ENCODE measurements at places on chromosomes 11 and 22. TPM values are rescaled to one million over a fixed set of nuclear protein-coding genes. Genes with fewer than 3 reads are reported as not detected.

PNPLA3 gene
- total RNA-seq = not detected

PATE4 gene
- not detected for total RNA-seq

DNA sequence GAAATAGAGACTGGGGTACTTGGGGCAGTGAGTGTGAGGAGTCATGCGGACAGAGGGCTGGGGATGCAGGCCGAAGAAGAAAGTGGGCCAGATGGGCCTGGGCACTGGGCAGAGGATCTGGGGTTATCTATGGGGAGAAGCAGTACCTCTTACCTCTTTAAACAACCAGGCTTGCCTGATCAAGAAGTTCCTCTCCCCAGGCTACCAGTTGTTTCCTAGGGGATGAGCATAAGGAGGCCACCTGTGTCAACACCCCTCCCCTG lies 98.4 kb upstream of the PITPNB start:
- no peak for DNase-seq

- DNase-seq = no peak
Measured at GRCh38 chr11:66106786-66107599, 36.9 kb downstream of the PACS1 start.

KCNQ1OT1 gene
- total RNA-seq = 0.22 TPM

GRCh38 chr11:116842117-116842516 lies 4.7 kb upstream of the APOA1 start:
- no peak for DNase-seq

DNA sequence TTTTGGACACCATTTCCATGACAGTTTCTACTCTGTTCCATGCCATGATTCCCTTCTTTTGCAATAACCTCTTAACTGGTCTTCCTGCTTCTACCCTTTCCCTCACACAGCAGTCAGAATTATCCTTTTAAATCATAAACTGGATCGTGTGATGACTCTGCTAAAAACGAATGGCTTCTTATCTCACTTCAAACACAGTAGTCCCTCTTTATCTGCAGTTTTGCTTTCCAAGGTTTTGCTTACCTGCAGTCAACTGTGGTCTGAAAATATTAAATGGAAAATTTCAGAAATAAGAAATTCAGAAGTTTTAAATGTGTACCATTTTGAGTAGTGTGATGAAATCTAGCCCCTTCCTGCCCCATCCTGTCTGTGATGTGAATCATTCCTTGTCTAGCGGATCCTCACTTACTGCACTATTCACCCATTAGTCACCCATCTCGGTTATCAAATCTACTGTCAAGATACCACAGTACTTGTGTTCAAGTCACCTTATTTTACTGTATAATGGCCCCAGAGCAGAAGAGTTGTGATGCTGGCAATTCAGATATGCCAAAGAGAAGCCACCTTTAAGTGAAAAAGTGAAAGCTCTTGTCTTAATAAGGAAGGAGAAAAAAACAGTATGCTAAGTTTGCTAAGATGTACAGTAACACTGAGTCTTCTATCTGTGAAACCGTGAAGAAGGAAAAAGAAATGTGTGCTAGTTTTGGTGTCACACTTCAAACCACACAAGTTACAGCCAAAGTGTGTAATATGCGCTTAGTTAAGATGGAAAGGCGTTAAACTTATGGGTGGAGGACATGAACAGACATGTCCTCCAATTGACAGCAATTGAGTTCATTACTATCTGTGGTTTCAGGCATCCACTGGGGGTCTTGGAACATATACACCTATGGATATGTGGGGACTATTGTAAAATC lies 283.0 kb downstream of the DDX10 start:
- no peak for DNase-seq

- no peak for DNase-seq
Measured at GRCh38 chr11:13445588-13445987, 17.4 kb downstream of the BTBD10 start.

COA4 gene
- 60.6 TPM for total RNA-seq

CRYBB1 gene
- not detected for total RNA-seq

DNA sequence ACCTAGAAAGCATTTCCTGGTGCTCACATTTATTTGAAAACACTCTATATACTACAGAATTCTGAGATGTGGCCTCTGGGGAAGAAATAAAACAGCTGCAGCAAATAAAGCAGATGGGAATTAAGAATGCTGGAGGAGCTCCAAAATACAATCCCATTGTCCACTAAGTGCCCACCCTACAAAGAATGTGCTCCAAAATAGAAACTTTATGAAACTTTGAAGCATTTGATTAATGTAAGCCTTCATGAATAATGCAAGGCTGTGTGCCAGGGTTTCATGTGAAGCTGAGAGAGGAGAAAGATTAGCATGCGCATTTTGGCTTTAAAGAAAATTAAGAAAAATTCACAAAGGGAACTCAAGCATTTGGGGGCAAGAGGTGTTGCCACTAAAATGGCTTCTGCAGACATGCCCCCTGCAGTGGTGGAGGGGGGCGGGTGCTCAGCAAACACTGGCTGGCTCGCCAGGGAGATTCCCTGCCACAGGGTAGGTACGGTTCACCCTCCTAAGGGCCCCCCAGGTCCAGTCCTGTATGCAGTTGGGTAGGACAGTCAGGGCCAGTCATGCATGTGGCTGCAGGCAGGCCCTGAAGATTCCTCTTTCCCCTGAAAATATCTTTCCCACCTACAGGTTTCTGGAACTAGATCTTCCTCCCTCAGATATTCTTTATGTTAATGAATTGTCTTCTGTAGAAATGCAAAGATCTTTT lies 46.6 kb upstream of the RCN1 start:
- no peak for DNase-seq

- peak; percentile 86 for DNase-seq
Measured at GRCh38 chr11:118689852-118690552, 10.6 kb upstream of the TREH start.

- DNase-seq = no peak
Measured at GRCh38 chr11:127965939-127966668, 621.3 kb downstream of the ETS1 start.

DNA sequence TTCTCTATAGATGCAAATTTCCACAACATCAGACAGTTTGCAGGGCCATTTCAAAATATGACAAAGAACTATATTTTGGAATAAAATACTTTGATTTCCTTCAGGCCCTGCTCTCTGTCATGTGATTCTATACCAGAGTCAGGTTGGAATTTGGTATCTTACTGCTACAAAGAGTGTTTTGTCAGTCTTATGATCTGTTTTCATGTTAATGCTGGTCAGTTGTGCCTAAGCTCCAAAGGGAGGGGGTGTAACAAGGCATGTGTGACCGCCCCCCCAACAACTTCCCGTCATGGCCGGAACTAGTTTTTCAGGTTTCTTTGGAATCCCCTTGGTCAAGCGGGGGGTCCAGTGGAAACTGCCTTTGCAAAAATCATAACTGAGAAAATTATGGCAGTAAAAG lies 15.1 kb downstream of the C11orf96 start:
- no peak for DNase-seq

SAAL1 gene
- 25.2 TPM for total RNA-seq

DNA sequence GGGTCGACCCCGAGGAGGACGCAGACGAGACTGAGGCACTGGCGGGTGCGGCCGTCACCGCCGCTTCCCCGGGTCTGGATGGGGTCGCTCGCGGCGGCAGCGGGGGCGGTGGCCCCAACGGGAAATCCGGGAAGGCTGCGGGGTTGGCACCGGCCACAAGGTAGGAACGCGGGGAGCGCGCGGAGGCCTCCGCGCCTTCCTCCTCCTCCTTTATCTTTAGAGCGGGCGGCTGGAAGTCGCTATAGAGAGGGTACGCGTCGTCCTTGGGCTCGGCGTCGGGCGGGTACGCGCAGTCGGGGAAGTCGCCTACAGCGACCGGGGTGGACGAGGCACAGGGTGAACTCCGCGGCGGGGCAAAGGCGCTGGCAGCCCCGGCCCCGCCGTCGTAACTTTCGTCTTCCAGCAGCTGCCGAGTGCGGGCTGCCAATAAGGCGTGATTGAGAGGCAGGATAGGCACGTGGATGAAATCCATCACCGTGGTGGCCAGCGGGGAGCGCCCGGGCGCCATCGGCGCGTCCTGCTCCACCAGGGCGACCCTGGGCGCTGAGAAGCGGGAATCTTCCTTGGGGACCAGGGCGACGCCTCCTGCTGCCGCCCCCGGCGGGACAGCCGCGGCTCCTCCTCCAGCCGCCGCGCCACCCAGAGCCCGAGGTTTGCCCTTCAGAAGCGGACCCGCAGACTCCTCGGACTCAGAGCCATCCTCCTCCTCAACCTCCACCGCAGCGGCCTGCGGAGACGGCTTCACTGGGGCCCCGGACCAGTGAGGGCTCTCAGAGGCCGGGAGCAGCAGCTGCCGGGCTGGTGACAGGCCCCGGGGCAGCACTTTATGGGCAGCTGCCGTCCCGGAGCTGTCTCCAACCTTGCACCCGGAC lies 1.7 kb downstream of the PGR start:
- no peak for DNase-seq

GRCh38 chr11:70744396-70745185 lies 346.3 kb downstream of the CTTN start:
- DNase-seq = no peak

- DNase-seq = peak; percentile 66
Measured at GRCh38 chr22:45296628-45297297, 12.0 kb downstream of the UPK3A start.

- DNase-seq = peak; percentile 81
Measured at GRCh38 chr11:63888170-63889086, 28.5 kb downstream of the RCOR2 start.

DNA sequence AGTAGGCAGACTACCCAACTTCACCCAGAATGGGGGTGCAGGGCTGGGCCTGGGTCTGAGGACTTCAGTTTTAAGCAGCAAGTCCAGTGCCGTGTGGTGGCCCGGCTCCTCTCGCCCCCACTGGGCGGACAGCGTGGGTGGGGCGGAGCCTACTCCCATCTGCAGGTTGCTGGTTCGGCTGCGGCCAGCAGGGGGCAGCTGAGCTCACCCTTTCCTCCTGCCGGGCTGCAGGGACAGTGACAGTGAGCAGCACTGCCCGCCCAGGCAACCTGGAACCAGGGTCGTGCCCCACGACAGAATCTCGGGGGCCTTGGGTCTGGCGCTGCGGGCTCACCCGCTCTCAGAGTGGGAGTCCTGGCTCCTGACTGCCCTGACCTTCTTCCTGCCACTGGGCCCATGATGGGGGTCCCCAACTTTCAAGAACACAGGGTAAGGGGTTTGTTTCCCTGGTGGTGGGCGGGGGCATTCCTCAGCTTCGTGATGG lies 6.2 kb upstream of the NEAT1 start:
- peak; percentile 93 for DNase-seq

- DNase-seq = no peak
Measured at GRCh38 chr11:358129-358800, 11.0 kb upstream of the B4GALNT4 start.

DBX1 gene
- not detected for total RNA-seq

GRCh38 chr11:66443602-66444001 lies 5.0 kb upstream of the MRPL11 start:
- DNase-seq = no peak

DNA sequence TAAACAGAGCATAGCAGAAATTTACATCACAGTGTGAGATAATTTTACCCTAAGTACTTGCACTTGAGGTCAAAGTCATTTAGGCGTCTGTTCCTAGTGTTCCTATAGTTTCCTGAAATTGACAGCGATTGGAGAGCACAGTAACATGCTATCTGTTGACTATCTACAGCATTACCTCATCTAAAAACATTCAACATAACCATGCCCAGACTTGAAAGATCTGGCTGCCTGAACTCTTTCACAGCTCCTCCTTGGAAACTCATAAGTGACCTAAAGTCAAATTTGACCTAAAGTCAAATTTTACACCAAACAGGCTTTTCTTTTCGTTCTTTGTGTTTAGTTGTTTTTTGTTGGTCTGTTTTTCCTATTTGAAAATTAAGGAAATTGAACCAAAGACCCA lies 233.8 kb upstream of the UBASH3B start:
- DNase-seq = no peak

- DNase-seq = no peak
Measured at GRCh38 chr11:104704146-104704830, 194.0 kb downstream of the CASP12 start.

C22orf42 gene
- not detected for total RNA-seq

CCDC116 gene
- 0.97 TPM for total RNA-seq

PRRG4 gene
- total RNA-seq = 0.30 TPM

OR10V1 gene
- total RNA-seq = not detected

DNA sequence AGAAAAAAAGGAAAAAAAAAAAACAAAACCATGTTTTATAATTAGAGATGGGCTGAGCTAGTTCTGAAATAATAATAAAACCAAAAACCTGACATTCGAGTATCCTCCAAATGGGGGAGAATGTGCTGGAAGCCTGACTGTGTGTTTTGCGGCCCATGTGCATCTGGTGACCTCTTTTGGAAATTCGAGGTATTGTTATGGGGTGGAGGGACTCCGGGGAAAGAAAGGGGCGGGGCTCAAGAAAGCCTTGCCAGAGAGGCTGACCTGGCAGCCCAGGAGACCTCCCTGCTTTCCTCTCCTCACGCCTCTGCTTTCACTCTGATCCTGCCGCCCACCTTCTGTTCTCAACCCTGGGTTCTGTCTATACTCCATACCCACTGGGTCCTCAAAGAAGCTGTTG lies 72.9 kb downstream of the CTTN start:
- peak; percentile 13 for DNase-seq

GRCh38 chr22:20426259-20426615 lies 11.4 kb downstream of the SCARF2 start:
- DNase-seq = no peak

GRCh38 chr11:102637731-102638130 lies 12.6 kb upstream of the MMP20 start:
- DNase-seq = no peak
